ENCODE measurements at places on chromosomes 1 and 21.

- DNase-seq = peak; percentile 12
These were observed 48.8 kb downstream of the SLC9C2 start for GRCh38 chr1:173554089-173554488.

DNA sequence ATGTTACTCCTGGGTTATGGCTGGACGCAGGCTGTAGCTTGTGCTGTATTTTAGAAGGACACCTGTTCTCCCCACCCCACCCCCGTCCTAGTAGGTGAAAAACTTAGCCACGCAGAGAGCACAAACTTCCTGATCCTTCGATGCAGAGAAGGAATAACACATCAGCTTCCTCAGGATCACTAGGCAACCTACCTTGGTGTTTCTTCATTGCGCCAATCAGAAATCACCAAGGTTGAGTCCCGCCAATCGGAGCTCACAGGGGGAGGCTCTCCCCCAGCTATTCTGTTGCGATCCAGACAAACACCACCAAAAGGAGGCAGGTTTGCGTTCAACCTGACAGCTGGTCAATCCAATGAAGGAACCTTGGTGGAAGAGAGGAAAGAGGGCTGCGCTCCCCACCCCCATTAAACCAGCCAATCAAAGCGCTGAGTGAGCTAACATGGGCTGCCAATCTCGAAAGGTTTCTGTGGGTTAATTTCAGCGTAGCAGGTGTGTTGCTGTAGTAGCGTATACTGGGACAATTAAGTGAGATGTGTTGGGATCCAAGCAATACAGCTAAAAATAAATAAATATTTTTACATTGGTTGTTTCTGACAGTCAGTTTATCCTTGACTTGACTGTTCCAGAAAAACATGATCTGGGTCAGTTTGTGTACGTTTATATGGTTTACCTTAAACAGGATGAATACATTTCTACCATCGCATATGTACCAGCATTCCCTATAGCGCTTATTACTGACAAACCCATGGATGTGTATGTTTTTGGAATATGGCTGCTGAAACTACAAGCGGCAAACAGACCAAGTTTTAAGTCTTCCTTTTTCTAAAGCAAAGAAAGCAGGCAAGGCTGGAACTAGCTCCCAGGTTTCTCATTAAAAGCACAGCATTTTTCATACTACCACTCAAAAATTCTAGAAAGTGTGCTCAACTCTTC is at the start of gene GOLPH3L:
Gene GOLPH3L, minus strand, starts transcription at position 160 of the 933 bp plus-strand sequence. CDS start 2,316 bp downstream, outside the sequence.
- DNase-seq = peak; percentile 100

DNA sequence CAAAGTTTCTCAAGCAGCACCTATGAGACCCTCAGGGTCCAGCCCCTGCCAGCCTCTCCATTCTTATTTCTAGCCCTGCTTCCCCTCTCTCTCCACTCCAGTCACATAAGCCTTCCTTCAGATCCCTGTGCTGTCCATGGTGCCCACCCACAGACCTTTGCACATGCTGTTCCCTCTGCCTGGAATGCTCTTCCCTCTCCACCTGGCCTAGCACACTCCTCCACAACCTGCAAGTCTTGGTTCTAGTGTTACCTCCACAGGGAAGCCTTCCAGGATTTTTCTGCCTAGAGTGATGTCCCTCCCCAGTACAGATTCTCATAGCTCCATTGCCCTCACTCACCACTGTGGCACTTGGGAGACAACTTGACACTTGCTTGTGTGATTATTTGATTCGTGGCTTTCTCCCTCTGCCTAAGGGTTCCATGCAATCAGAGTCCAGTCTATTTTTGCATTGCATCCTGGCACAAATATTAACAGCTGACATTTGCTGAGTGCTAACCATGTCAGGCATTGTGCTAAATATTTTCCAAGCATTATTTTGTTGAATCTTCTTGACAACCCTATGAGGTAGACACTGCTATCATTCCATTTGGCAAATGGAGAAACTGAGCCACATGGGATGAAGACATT is 127.3 kb downstream of the SYF2 start:
- DNase-seq = no peak

DNA sequence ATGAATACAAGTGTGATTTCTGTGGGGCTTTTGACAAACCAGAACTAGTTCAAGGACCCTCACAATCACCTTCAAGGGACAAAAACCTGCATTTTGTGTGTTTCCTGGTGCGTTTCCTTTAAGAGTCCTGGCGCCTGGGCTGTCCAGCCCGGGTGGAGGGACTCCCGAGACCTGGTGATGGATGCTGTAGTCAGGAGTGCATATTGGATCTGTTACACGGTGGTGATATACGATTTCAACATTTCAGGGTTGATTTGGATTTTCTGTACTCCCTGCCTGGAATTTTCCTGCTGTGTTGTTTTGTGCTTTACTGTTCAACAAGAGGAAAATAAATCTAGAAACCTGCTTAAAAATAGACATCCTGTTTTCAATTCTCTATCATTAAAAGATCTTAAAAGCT is 162.0 kb downstream of the KIF26B start:
- DNase-seq = no peak

GRCh38 chr1:85585799-85586198 is 5.2 kb downstream of the CCN1 start:
- DNase-seq = no peak

DNA sequence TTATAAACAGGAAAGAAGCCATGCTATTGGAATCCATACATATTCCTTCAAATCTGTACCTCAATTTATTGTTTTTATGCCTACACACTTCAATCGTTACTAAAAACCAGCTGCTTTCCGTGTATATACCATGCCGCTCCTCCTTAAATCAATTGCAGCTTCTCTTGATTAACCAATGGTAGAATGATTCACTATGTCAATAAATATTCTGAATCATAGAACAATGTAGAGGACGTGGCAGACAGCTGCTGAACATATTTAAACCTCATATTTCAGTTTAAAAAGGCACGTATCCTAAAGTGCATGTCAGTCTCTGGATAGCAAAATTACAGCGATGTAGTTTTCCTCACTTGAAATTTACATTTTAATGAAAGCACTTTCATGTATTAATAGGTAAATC is 100.4 kb downstream of the MRPL39 start:
- no peak for DNase-seq

GRCh38 chr21:42655796-42656770 is 2.7 kb downstream of the PDE9A start:
- DNase-seq = no peak

- no peak for DNase-seq
These were observed 67.5 kb downstream of the CLIC6 start for GRCh38 chr21:34736116-34736874.

DNA sequence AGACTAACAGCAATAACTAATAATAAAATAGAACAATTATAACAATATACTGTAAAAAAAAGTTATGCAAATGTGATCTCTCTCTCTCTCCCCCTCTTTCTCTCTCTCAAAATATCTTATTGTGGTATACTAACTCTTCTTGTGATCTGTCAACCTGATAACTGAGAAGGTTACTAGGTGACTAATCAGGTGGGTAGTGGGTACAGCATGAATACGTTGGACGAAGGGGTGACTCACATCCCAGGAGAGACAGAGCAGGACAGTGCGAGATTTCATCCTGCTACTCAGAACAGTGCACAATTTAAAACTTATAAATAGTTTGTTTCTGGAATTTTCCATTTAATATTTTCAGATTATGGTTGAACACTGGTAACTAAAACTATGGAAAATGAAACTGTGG is 257.5 kb downstream of the LRRC40 start:
- DNase-seq = no peak

GRCh38 chr1:99642053-99642452 is 3.9 kb upstream of the PALMD start:
- no peak for DNase-seq

GRCh38 chr1:6178751-6179563 is 1.2 kb downstream of the CHD5 start:
- DNase-seq = no peak

- no peak for DNase-seq
These were observed 373.8 kb downstream of the LMO4 start for GRCh38 chr1:87702455-87702854.

DNA sequence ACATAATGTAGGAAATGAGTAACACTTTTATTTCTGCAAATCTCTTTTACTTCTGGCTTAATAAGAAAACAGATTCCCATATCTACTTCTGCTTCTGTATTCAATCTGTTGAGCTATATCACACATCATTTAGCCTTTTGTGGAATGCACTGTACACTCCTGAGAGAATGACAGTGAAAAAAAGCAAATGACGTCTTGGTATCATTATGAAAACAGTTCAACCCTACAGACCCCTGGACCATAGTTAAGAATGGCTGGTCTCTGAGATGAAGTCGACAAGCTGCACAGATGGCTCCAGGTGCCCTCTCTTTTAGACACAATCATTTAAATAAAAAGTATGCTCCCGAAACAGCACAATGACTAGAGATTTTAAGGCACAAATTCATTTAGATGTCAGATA is 247.0 kb downstream of the RERE start:
- no peak for DNase-seq

Measured in hematopoietic multipotent progenitor cell treated with erythropoietin and hydrocortisone succinate and interleukin-3 and kit ligand, for 8 days (in vitro differentiated cells).